Brain (organoid and tissue), 16 donors: ENCODE measurements at places on chromosomes 12 and 14.

GRCh38 chr12:68865399-68866164 is 57.6 kb downstream of the MDM2 start:
- no peak for DNase-seq

- no peak for DNase-seq
Observed at GRCh38 chr14:35286003-35286600, 6.1 kb upstream of the PSMA6 start.

- no peak for DNase-seq
Observed at GRCh38 chr14:96011607-96012006, 27.6 kb upstream of the C14orf132 start.

- DNase-seq: no peak
Observed at GRCh38 chr12:89923091-89923490, 214.5 kb upstream of the ATP2B1 start.

DNA sequence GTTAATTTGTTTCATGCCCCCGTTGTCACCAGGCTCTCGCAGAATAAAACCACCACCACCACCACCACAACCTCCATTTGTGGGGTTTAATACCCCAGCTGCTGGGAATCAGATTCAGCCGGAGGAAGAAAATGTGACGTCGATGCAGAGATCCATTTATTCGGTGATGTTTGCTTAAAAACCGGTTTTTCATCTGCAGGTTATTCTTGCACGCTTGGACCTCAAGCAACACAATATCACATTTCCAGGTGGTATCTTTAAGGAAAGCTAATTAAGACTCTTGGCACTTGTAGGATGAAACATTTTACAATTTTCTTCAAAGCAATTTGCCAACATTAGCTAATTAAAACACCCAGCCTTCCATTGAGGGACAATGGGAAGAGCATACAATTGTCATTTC is 39.8 kb downstream of the SPRING1 start:
- DNase-seq: peak; percentile 39

GRCh38 chr12:113949321-113950305 is 16.5 kb downstream of the RBM19 start:
- no peak for DNase-seq

GRCh38 chr12:75998292-75999063 is 33.1 kb downstream of the PHLDA1 start:
- no peak for DNase-seq

- no peak for DNase-seq
Observed at GRCh38 chr14:104706733-104707607, 17.1 kb upstream of the ADSS1 start.

DNA sequence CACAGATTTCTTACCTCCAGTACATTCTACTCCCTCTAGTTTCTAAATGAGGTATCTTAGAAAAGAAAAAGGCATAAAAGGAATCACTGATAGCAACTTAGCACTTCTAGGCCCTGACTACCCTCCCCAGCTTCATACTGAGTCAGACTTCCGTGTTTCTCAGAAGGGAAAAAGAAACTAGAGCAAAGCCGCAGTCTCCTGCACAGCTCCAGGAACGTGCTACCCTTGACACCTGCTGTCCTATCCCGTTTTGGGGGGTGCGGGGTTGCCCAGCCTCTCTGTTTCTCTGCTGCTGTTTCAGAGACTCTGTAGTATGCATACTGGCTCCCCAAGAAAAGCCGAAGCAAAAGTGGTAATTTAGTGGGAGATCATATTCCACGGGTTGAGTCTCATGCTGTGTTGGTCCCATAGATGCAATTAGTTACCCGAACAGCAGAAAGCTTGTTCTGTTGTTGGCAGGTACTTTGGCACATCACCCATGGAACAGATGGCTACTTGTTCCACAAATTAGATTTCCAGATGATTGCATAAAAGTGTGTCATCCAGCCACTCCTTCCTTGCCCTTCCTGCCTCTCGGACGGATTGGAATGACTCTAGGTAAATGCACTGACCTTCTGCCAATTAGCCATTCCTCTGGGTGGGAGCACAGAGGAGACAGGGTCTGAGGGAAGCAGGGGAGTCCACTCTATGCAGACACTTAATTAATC is 438.1 kb downstream of the FUT8 start:
- DNase-seq: no peak

GRCh38 chr12:97778111-97778510 is 315.5 kb downstream of the RMST start:
- DNase-seq: no peak

GRCh38 chr12:126055521-126055920 is 990.3 kb downstream of the AACS start:
- no peak for DNase-seq

DNA sequence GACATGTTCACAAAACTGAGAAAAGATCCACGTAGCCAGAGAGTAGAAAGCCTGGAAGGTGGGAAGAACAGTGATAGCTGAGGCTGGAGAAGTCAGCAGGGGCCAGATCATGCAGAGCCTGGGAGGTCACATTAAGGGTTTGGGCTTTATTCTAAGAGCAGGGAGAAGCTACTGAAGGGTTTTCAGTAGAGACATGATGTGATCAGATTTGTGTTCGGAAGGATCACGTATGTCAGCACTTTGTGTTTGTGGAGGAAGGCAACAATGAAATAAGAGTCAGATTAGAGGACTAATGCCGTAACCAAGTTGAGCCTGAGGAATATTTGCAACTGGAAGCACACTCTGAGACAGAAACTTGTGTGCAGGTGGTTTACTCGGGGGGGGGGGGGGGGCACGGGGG is 4.2 kb upstream of the PCK2 start:
- no peak for DNase-seq

DNA sequence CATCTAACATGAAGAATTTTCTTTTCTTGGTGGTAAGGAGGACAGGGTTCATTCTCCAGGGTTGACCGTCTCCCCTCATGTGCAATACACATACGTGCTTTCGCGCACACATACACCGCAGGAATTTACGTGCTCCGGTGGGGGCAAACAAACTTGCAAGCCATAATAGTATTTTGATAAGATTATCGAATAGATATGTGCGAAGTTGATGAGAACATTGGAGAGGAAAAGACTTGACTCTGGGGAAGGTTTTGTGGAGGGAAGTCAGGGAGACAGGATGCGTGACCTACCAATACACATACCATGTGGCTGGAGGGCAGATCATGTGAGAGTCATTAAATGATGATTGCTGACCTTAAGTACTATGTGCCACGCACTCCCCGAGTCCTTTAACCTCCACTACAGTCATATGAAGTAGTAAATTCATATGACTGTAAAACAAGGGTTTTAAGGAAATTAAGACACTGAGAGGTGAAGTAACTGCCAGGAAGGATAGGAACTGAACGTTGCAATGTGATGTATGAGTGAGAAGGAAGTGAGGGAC is 921 bp downstream of the RAD51B start:
- DNase-seq: no peak
